ENCODE measurements at places on chromosomes 11 and 22.

DNA sequence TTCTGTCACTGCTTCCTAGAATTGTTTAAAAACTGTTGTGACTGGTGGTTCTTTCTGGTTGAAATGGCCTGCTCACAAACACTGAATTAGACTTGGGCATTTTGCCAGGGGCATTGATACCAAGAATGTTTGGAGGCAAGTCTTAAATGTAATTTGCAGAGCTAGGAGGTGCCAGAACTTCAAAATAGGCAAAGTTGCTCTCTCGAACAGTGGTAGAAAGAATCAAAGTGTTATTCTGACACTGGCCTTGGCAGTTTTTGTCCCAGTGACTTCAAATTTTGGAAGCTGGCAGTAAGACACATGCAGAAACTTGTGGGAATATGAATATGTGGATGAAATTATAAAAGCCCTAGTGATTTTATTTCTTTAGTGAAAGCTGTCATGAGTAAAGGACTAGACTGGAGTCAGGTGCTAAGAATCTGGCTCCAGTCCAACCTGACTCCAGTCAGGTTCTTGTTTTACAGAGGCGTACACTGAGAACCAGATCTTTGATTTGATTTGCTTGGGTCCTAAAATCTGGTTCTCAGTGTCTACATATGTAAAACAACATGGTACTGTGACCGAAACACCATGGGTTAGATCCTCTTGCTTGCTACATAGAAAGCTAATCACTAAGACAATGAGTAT is 20.9 kb downstream of the SVIP start:
- no peak for DNase-seq

DNA sequence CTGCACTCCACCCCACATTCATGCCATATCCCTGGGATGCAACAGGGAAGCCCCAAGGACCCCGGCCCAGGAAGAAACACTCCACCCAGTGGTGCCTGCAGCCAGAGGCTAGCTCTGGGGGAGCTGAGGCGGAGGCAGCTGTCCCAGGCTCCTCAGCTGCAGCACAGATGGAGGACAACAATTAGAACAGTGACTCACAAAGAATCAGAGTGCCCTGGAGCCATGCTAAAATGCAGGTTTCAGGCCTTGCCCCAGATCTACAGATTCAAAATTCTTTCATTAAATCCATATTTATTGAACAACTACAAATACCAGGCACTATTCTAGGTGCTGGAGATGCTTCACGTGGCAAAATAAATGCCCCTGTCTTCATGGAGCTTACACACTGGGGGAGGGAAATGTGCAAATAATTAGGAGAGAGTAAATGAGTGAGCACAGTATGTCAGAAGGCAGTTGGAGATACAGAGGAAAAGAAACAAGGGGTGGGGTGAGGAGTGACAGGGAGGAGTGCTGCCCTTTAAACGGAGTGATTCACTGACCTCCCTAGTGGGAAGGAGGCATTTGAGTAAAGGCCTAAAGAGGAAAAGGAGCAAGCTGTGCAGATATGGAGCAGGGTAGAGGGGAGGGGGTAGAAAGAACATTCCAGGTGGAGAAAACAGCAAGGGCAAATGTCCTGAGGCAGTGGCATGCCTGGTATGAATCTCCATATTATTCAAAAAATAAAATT is 73.3 kb upstream of the CSNK2A3 start:
- no peak for DNase-seq

DNA sequence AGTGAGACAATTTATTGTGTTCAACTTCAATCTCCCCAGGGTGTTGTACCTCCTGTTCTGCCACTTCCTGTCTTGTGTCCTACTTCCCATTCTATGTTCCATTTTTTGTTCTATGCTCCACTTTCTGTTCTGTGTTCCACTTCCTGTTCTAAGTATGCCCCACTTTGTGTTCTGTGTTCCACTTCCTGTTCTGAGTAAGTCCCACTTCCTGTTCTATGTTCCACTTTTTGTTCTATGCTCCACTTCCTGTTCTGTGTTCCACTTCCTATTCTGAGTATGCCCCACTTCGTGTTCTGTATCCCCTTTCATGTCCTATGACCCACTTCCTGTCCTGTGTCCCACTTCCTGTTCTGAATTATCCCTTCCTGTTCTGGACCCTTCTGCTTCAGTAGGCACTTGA is 732.7 kb downstream of the TBC1D22A start:
- no peak for DNase-seq

GRCh38 chr22:22194931-22195264 is 49.7 kb upstream of the VPREB1 start:
- no peak for DNase-seq

GRCh38 chr11:71962428-71963038 is 33.7 kb downstream of the RNF121 start:
- DNase-seq = peak; percentile 44

GRCh38 chr11:21485006-21485405 is 707.9 kb upstream of the ANO5 start:
- no peak for DNase-seq

DNA sequence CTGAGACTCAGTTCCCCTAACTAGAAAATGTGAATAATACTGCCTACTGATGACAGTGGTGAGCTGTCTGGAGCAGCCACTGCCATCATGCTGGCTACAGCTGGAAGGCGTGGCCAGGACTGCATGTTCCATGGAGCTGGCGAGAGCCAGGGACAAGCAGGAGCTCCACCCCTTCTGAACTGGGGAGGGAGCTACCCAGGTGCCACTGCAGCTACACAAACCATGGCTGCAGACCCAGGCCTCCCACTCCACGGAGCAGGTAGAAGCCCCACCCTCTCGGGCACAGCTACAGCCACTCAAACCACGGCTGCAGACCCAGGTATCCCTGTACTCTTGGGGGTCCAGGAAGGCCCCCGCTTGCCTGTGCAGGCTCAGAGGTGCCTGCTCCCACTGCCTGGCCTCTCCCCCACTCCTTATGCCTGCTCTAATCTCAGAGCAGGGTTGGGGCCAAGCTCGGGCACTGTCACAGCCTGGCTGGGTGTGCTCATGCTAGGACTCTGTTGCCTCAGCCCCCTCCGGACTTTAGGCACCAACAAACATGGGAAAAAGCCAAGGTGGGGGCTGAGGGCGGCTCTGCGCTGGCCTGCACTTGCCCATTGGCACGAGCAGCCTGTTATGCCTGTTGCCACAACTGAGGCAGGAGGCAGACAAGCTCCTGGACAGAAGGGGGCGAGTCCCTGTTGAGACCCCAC is 51.7 kb downstream of the RAB30 start:
- no peak for DNase-seq

GRCh38 chr11:2002807-2003206 is 5.2 kb upstream of the H19 start:
- no peak for DNase-seq

GRCh38 chr22:48615171-48616008 is 1212.3 kb downstream of the BRD1 start:
- no peak for DNase-seq

DNA sequence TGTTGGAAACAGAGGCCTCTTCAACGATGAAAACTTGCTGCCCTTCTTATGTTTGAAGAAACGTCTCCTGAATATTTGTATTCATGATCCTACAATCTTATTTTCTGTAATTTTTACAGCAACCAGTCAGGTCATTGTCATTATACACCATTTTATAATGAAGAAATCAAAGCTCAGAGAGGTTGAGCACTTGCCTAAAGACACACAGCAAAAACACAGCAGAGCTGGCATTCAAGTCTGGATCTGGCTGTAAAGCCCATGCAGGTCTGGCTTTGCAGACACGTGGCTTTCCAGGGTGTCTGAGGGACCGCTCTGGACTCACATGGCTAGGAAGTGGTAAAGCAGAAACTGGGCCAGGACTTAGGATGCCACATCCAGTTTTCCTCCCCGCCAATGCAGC is 15.8 kb upstream of the ALX4 start:
- DNase-seq = no peak

GRCh38 chr11:29051935-29052334 is 943.7 kb downstream of the METTL15 start:
- no peak for DNase-seq

GRCh38 chr11:1460396-1460985 is 26.1 kb downstream of the MOB2 start:
- peak; percentile 69 for DNase-seq

- no peak for DNase-seq
Observed at GRCh38 chr11:73632996-73633395, 13.4 kb upstream of the PLEKHB1 start.

GRCh38 chr11:78656327-78656726 is 81.7 kb upstream of the NARS2 start:
- no peak for DNase-seq

DNA sequence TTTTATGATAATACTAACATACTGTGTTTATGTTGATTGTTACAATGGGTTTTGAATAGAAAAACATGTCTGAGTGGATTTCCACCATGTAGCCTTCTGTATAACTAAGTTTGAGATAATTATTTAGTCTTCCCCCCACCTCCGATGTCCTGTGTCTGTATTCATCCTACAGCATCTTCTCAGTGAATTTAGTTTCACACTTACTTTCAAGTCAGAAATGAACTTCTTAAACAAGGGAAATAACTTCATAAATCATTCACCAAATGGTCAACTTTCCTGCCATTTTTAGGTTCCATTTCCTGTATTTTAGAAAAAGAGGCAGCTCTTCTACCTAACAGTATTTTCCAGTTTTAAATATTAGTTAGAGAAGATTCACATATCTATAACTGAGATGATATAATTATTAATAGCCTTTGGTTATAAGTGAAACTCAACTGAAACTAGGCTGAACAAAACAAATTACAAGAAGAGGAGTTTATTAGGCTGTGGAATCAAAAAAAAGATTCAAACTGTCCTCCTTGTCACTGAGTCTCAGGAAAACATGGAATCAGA is 3.5 kb downstream of the OR51B5 start:
- DNase-seq = no peak

- no peak for DNase-seq
Observed at GRCh38 chr11:112017538-112017937, 7.7 kb upstream of the DLAT start.

DNA sequence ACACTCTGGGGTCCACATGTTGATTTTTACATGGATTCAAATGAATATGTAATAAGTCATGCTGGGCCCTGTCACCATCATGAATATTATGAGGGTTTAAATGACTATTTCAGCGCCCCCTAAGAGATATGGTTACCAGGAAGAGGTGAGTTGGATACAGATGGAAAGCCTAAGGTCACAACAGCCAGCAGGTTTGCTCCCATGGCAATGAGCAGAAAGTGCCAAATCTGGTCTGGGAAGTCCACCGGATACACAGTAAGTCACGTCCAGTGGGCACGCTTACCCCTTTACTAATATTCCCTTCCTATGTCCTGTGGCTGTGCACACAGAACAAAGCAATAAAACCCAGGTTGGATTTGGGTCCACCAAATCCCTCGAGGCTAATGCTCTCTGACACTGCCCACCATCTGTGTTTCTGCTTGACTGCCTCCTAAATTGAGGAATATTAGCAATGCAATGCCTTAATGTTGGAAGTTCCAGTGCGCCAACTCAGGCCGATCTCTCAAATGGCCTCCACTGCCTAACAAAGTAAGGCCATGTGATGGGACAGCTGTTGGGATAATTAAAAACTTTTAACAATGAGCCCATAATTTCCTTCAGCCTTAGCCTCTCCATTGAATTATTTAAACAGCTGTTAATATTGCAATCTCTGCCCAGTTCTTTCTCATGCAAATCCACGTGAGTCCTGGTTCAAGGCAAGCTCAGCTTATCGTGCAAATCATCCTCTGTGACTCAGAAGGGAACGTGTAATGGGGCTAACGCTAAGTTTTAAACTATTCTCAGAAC is 97.6 kb downstream of the SLC1A2 start:
- DNase-seq = no peak

GRCh38 chr11:102757823-102758549 is 22.4 kb downstream of the MMP10 start:
- DNase-seq = peak; percentile 50

DNA sequence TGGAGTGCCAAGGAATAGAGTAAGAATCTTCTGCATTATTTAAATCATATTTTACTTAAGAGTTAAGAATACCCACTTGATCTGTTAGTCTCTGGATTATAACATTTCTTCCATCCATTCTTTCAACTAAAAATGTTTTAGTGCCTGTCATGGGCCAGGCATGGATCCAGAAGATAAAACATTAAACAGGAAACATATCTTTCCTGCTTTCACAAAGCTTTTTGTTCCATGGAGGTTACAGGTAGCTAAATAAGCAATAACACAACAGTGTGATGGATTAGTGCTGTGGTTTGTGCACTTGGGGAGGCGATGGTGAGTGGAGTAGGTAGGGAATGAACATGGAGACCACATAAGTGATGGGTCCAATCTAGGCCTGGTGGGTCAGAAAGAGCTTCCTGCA is 258.5 kb downstream of the DDX10 start:
- DNase-seq = no peak

- DNase-seq = no peak
Observed at GRCh38 chr11:429391-429790, 12.4 kb downstream of the ANO9 start.

DNA sequence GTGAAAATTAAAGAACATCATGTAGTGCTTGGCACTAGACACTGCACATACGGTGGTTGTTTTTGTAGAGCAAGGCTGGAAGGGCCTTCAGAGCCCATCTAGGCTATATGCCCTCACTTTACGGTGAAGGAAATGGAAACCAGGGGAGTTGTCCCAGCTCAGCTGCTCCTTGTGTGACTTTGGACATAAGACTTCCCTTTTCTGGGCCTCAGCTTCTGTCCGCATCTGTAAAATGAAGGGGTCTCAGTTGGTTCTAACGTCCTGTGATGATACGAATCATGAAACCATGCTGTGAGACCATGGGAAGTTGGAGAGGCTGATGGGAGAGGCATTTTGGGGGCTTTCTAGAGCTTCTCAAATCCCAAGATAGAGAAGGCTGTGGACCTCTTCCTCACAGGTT is 4.7 kb downstream of the KCNE3 start:
- DNase-seq = no peak

Data from DMS53 (cell line).